Smooth muscle cell of the brain vasculature (primary cell): ENCODE measurements at places on chromosomes 5 and 9.

- no peak for DNase-seq
These were observed 9.2 kb downstream of the ENC1 start for GRCh38 chr5:74631081-74631953.

- no peak for DNase-seq
These were observed 114.5 kb downstream of the SLC25A46 start for GRCh38 chr5:110853267-110853666.

- no peak for DNase-seq
These were observed 98.9 kb upstream of the FCN2 start for GRCh38 chr9:134781591-134782302.

GRCh38 chr9:6234014-6234413 lies 18.4 kb downstream of the IL33 start:
- DNase-seq: no peak

GRCh38 chr9:5864446-5864845 lies 26.2 kb upstream of the MLANA start:
- DNase-seq: no peak

DNA sequence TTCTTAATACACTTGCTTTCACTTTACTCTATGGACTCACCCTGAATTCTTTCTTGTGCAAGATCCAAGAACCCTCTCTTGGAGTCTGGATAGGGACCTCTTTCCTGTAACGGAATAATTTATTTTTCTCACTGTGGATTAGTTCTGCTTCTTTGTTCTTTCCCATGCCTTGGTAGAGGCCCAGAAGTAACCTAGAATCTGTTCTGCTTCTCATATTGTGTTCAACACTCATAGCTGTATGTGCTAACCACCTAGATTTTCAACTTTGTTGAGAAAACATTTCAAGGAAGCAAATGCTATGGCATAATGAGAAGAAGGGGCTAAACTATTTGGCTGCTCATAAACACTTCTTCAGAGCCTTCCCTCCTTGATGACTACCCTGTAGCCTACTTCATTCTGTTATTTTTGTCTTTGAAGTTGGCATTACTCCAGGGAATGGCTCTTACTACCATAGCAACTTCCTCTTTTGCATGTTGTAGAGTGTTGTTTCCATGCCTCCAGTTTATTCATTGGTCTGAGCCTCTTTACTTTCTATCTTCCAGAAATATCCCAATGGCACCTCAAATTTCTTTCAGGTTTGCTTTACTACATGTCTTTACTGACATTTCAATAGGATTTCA lies 74.3 kb downstream of the KIAA0825 start:
- DNase-seq: no peak

DNA sequence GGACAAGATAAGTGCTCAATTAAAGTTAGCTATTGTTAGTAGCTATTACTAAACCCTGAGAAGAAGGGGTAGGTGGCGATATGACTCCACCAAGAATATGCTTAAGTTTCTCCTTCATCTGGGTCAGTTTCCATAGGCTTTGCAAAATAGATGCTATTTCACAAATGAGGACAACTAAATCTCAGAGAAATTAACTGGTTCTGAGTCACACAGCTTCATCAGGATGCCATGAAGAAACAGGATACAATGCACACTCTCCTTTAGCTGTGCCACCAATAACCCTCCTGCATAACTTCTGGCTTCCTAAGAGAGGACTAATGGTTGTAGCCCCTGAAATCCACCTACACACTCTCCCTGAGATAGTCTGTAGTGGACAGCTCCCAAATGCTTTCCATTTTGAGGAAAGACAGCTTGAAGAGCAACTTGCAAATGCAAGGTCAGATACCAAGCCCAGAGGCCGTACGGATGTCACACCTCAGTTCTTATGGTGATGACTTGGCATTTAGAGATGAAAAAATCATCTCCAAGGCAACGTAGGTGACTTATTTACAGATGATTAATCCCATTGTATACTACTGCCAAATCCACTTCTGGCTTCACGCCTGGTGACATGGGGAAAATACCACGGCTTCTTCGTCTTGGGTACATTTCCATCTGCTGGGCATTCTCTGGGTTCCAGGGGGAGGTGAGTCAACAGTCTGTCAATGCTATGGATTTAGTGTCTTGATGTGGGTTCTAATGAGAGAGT lies 251.4 kb upstream of the IL12B start:
- no peak for DNase-seq

DNA sequence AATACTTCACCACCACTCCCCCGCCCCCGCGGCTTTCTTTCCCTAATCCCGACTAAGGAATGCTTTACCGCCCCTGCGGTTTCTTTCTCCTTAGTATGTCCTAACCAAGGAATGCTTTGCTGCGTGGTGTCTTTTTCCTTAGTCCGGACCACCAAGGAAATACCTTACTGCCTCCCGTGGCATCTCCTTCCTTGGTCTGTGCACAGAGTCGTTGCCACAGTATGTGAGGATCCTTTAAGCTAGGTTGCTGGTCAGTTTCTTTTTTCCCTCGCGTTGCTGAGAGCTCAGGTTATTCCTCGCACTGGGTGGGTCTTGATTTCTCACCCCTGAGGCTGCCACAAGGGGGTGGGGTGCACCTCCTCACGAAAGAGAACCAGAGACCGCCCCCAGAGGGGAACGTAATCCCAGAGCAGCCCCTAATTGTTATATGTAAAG lies 309.4 kb downstream of the NR3C1 start:
- no peak for DNase-seq

GRCh38 chr9:68775003-68775730 lies 70.1 kb downstream of the PIP5K1B start:
- DNase-seq: no peak

DNA sequence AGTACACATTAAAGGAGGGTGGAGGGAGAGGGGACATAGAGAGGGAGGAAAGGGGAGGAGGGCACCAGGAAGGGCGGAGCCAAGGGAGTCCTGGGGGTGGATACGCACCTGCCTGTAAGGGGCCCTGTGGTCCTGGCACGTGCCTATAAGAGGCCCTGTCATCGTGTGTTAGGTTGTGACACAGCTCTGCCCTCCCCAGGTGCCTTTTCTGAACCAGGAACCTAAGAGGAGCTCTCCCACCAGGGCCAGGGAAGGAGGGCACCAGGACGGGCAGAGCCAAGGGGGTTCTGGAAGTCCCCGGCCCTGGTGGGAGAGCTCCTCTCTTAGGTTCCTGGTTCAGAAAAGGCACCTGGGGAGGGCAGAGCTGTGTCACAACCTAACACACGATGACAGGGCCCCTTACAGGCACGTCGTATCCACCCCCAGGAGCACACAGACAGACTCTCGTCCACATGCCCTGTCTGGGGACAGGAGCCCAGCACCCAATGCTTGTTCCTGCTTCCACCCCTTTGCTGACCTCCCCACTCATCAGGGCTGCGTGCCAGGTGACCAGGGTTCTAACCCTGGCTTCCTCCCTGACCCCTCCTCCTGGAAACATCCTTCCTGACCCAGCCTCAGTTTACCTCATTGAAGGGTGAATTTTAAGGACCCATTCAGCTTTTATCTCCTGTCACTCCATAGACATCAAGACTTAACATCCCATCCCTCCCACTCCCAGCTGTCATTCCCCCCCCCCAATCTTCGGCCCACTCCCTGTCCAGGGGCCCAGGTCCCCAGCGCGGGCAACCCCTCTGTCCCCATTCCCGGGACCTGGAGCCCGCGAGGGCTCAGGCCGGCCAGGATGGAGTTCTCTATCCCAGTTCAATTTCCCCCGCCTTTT lies 12.9 kb upstream of the OLFM1 start:
- DNase-seq: no peak

GRCh38 chr9:111276431-111277128 lies 53.4 kb downstream of the OR2K2 start:
- no peak for DNase-seq

- no peak for DNase-seq
These were observed 111.2 kb upstream of the FAM174A start for GRCh38 chr5:100424017-100424416.

- no peak for DNase-seq
These were observed 8.4 kb upstream of the PHYHD1 start for GRCh38 chr9:128912270-128912853.

DNA sequence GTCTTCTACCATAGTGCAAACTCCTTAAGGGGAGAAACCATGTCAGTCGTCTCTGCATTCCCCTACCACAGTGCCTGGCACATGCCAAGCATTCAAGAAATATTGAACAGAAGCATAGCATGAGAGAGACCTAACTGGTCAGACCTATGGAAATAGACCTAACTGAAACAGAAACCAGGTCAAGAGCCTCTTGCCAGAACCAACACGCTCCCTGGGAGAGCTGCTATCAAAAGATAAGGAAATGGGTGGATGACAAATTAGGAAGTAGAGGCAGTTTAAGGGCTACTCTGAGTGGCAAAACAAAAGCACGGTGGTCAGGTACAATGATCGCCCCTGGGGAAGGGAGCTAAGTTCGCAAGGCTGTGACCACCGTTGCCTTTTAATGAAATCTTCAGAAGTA lies 66.0 kb upstream of the SMIM15 start:
- DNase-seq: no peak

DNA sequence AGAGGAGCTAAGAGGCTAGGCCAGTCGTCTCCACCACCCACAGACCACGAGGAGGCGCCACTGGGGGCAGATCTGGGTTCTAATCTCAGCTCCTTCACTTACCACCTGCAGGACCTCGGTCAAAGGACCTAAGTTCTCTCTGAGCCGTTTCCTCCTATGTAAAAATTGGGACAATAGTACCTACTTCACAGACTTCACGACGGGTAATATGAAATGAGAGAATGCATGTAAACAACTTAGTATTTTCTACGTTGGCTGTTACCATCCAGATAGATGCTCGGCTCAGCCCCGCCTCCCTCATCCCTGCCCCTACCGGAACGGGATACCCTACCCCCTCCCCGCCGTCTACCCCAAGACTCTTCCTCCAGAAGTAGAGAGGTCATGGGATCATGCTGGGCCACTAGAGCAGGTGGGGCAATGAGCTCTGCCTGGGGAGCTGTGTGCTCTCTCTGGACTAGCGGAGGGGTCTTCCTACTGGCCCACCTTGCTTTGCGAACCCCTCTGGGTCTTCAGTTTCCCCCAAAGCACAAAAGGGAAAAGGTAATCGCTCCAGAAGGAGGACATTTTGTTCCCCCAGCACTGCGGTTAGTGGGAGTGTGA lies 541 bp downstream of the GNPDA1 start:
- DNase-seq: no peak

GRCh38 chr5:81078930-81079329 lies 118.8 kb downstream of the RASGRF2 start:
- DNase-seq: no peak

DNA sequence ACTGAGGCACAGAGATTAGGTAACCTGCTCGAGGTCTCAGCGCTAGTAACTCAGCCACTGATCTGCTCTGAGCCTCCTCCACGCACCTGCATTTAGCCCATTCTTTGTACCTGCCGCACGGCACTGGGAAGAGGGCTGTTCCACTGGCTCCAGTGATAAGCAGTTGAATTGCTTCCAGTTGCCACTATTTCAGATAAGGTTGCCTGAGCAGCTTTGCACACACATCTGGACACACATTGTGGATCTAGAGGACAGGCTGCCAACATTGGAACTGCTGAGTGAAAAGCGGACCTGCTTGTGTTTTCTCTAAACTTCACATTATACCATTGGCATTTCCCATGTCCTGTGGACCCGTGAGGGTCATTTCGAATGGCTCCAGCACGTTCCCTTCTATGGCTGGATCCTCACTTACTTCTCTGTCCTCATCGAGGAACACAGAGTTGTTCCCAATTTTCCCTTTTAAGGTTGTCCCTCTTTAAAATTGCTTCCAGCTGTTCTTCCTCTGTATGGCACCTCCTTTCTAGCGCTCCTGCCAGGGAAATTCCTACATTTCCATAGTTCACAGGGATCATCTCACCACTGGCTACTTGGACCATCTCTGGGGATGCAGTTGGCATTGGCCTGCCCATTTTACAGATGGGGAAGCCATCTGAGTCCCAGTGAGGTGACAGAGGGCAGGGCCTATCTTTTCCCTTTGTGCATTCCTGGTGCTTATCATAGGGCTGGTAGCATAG lies 45.9 kb upstream of the RPL26L1 start:
- no peak for DNase-seq

DNA sequence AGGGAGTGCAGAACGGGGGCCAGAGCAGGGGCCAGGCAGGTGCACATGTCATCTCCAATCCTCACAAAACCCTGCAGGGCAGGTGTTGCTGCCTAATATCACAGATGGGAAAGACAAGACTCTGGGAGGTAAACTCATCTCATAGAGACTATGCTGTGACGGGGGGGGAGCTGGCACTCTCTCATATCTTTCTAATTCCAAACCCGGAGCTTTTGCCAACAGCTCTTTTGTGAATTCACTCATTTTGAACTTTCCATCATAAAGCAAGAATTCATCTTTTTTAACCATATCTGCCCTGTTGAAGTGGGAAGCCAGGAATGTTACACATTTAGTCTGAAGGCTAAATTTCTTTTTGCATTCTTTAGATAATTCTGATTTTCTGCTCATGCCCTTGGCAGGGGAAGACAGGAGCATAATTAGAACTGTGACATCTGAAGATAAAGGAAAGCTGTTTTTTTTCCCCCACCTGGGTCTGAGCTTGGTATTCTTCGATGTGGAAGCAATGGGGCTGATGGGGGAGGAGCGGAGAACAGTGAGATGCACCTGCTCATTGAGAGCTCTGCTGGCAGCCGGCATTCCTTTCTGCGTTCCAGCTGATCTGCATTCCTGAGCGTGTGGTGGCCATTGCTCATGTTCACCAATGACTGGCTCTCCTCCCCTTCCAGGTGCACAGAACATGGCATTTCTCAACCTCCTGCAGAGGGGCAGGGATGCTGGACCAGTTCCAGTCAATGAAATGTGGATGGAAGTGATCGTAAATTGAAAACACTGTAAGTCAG lies 159.2 kb downstream of the NSG2 start:
- DNase-seq: no peak

DNA sequence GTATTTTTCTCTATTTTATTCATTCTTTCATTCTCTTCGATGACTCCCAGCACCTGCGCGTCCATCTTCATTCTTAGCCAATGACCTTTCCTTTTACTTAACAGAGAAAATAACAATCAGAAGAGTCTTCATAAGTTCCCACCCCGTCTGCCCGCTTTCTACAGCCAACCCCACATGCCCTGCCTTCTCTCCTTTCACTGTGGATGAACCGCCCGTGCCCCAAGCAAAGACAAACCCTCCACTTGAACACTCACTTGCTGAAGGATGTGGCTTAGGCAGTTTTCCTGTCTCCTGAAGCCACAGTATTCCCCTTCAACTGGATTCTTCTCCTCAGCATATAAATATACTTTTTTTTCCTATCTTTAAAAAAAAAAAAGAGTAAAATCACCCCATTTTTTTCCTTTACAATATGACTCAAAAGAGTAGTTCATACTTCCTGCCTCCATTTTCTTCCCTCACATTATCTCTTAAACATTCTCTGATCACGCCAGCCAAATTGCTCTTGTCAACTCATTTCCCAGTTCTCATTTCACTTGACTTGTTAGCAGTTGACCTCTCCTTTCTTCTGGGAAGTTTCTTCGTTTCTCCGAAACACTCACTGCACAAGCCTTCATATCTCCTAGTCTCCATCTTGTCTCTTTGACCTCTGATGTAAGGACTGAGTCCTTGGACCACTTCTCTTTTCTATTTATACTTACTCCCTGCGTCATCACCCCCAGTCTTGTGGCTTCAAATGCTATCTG lies 11.1 kb downstream of the NIPSNAP3B start:
- DNase-seq: no peak

DNA sequence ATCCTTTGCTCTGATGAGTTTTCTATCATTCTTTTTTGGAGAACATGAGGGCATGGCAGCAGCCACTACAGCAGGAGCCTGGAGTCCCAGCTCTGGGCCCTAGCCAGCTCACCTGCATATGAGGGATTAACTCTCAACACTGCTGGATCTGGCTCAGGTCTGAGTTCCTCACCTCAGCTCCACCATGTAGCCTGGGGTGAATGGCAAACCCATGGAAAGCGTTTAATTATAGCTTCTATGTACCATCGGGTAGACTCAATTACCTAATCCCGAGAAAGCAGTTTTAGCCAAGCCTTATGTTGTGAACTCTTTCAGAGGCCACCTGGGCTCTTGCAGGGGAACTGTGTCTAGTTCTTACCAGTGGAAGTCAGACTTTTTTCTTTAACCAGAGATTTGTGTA lies 3.9 kb upstream of the S100Z start:
- no peak for DNase-seq
